Stimulated activated CD8-positive, alpha-beta memory T cell treated with anti-CD3 and anti-CD28 coated beads, Interleukin-4, amount 100 ng/mL, for 4 hours (primary cell): ENCODE measurements at places on chromosomes 4 and X.

DNA sequence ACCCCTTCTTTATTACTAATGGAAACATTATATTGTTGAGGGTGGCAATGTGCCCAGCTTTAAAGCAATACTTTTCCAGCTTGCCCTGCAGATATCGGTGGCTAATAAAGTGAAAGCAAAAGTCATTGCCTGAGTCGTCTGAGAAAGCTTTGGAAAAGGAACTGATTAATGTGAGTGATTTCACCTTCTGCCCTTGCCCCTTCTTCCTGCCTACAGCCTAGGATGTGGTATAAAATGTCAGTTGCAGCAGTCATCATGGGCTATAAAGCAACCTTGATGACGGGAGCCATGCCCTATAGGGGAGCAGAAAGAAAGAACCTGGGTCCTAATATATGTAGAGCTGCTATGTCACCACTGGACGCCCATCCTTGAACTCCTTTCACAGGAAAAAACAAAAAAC is 132.4 kb upstream of the USP9X start:
- DNase-seq = no peak

DNA sequence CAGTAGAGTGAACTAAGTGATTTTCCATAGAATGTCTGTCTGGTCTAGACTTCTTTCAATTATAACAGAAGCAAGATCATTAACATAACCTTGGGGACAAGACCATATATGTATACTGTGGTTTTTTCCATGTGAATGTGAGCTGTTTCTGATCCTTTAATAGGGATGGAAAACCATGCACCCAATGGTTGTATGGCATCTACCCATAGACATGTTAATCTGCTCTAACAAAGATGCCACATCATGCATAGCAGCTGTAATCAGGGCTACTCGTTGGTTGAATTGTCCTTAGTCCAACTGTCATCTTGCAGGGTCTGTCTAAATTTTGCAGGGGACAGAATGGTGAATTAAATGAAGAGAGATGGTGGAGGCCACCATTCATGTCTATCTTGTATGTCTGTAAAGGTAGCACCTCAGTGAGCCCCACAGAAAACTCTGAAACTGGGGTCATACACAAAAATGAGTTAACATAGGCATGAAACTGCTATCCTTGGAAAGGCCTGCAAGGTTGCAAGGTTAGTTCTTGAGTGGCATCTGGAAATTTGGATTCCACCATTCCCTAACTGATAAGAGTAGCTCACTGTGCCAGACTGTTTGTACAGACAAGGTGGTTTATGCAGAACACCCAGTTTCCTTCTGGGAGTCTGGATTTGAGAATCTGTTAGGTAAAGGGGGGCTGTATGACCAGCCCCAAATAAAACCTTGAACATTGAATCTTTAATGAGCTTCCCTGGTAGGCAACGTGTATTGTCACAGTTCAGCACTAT is 16.5 kb downstream of the THAP6 start:
- no peak for DNase-seq

- DNase-seq = no peak
Measured at GRCh38 chrX:16601885-16602284, 48.1 kb upstream of the S100G start.

- DNase-seq = no peak
Measured at GRCh38 chrX:9825966-9826365, 39.7 kb downstream of the SHROOM2 start.

DNA sequence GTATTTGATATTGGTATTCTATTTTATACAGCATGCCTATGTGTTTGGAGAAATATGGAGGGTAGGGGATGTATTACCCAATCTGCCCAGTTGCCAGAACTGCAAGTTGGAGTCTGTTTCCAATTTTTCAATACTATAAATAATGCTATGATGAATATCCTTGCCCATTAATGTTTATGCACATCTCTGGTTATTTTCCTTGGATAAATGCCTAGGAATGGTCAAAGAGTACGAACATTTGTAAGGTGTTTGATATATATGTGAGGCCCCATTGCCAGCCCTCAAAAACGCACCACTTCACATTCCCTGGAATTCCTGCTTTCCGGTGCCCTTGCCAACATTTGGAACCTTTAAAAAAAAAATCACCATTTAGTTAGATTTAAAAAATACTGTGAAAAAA is 34.3 kb downstream of the CLDN34 start:
- DNase-seq = no peak

DNA sequence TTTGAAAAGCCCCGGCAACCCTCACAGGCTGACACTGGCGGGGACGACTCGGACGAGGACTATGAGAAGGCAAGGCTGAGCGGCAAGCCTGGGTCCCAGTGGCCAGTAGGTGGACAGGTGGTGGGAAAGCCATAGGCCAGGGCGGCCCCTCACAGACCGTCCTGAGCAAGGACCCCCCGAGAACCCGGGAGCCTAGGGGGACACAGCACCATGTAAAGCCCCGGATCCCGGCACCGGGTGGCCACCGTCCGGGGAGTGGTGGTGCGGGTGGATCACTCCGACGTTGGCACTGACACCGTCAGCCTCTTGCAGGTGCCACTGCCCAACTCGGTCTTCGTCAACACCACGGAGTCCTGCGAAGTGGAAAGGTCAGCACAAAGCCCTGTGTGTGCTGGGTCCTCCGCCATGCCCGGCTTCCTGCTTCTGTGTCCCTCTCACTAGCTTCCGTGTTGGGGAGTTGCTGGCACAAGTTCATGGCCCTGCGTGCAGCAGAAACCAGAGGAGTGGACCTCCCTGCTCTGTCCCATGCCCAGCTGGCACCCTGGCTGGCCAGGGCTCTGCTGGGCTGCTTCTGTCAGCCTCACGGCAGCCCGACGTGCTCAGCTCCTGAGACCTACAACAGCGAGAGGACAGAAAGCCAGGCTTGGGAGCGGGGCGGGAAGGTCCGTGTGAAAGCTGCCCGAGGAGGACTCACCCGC is 11.9 kb upstream of the ADD1 start:
- no peak for DNase-seq

DNA sequence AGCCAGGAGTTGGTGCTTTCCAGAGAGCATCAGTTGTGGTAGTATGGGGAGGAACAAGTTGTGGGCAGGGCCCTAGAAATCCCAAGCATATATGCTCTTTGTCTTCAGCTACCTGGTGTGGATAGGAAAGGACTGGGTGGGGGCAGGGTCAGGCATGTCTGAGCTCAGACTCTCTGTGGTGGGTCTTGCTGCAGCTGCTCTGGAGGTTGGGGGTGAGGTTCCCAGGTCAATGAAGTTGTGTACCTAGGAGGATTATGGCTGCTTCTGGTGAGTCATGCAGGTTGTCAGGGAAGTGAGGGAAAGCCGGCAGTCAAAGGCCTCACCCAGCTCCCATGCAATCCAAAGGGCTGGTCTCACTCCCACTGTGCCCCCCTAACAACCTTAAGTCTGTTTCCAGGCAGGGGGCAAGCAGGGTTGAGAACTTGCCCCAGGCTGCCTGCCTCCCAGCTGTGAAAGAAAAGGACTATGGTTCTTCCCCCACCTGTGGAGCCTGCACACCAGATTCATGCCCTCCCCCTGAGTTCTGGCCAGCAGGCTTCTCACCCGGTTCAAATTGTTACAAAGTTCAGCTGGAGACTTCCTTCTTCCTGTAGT is 30.4 kb upstream of the QRFPR start:
- no peak for DNase-seq

DNA sequence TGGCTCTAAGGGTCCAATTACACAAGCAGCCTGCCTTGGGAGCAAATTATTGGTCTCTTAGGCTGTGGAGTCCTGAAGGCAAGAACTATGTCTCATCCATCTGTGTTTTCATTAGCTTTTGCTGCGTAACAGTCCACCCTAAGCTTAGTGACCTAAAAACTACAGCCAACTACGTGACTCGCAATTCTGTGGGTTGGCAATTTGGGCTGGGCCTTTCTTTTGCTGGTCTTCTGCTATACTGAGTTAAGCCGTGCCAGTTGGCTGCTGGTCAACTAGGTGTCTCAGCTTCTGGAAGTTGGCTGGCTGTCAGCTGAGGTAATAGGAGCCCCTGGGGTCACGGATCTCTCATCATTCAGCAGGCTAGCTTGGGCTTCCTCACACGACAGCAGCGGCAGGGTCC is 205.6 kb upstream of the S100G start:
- DNase-seq = no peak

DNA sequence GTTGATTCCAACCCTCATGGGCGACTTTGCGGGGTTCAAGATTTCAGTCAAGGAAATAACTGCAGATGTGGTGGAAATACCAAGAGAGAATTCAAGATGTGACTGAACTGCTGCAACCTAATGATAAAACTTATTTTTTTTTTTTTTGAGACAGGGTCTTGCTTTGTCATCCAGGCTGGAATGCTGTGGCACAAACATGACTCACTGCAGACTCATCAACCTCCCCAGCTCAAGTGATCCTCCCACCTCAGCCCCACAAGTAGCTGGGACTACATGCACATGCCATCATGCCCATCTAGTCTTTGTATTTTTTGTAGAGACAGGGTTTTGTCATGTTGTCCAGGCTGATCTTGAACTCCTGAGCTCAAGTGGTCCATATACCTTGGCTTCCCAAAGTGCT is 19.5 kb upstream of the WDFY3 start:
- DNase-seq = no peak

DNA sequence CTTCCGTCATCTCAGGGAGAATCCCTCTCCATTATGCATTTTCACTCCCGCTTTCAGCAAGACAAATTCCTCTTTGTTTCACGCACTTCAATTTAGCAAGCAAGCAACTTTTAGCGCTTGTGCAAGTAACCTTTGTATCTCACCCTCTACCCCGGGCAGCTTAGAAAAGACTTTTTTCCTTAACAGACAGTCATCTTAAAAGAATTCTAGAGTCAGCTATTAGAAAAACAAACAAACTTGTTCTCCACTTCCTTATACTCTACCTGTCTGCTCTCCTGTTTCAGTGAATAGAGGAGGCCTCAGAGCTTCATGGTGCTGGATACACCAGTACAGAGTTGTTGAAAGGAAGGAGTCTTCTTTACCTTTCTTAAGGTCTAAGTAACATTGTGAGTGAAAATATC is 12.1 kb downstream of the TIGD2 start:
- DNase-seq = no peak

- DNase-seq = no peak
Measured at GRCh38 chr4:115126491-115126890, 13.1 kb upstream of the NDST4 start.

- DNase-seq = no peak
Measured at GRCh38 chr4:130080872-130081451, 985.0 kb downstream of the C4orf33 start.

GRCh38 chr4:74087481-74087880 is 11.5 kb downstream of the CXCL2 start:
- DNase-seq = no peak

- no peak for DNase-seq
Measured at GRCh38 chr4:153521478-153521877, 55.3 kb downstream of the TMEM131L start.

DNA sequence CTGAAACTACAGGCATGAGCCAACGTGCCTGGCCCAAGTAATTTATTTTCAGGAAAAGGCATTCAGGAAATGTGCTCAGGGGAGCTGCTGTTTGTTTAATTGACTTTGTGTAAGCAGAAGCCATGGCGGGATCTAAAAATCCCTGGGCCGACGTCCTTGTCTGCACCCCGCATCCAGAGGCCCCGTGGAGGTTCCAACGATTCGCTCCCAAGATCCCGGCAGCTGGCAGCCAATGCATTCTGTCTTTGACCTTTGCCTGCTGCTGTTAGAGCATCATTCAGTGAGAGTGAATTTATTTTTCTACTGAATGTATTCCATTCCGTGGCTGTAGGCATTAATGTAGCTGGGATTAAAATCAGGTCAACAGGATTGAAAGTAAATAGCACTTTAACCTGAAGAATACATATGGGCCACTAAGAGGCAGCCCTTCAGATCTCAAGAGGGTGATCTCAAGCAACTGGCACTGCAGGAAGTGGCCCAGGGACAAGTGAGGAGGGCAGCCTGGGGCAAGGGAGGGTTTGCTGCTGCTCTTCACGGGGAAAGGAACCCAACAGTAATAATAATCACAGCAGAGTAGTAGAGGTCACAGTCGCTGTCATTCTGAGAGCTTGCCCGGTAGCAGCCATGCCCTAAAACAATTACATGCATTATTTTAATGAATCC is 75.2 kb downstream of the PSAPL1 start:
- no peak for DNase-seq

DNA sequence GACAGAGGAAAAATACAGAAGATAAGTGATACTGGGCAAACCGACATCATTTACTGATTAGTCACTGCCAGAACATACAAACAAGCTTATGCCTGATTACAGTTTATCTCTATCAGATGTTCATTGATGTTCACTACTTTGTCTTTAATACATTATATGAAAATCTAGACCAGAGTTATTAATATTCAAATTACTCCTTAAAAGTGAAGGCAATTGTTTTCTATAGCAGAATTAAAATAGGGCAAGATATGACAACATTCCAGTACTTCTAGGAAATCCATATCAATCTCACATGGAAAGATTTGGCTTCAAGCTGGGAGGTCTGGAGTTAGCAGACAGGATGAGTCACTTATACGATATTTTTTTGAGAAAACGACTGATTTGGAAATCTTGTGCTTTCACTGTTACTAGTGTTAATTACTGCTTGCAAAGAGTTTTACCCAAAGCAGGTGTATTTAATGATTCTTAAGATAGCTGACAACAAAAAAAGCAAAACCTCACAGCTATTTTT is 31.8 kb downstream of the HPGD start:
- DNase-seq = no peak

DNA sequence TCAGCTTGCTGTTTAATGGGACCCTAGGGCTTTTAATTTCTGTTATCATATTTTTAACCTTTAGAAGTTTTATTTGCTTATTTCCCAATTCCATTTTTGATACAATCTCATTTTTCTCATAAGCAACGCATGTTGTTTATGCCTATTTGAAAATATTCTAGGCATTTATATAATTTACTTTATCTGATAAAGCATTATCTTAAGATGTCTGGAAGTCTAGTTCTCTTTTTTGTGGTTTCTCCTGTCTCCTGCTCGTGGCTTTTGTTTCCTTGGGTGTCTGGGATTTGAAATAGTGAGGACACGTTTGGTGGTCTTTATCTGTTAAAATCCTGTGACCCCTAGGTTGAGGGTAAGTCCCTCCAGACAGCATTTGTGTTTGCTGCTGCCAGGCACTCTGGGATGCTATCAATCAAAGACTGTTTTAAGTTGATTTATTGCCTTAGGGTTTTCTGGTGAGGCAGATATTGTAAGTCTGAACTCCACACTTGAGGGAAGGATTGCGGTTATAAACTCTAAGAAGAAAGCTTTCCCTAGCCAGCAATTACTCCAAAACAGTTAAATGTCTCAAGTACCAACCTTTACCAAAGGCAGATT is 208.0 kb downstream of the PRDM5 start:
- no peak for DNase-seq

DNA sequence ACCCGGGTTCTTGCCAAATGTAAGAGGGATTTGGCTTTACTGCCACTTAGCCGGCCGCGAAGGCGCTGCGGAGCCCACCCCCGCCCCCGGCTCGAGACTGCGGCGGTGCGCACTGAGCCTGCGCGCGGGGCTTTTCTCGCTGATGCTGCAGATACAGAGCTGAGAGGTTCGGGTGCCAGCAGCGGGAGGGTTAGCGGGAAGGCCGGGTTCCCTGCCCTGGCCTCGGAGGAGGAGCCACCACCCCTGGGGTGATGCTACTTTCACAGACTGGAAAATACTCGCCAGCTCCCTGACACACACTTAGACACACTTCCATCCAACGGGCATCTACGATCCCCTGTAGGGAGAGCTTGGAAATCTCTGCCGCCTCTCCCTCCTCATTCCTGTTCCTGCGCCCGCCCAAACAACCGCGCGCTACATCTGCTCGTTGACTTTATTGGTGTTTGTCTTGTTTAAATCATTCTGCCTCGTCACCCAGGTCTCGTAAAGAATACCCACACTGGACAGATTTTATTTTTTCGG is 2.1 kb upstream of the PCDH7 start:
- DNase-seq = no peak

GRCh38 chrX:66016905-66017658 is 22.8 kb downstream of the VSIG4 start:
- no peak for DNase-seq
